ENCODE measurements at places on chromosomes 2 and 18.
A peak's percentile ranks its signal among the peaks of the same experiment; 100 is the strongest.

DNA sequence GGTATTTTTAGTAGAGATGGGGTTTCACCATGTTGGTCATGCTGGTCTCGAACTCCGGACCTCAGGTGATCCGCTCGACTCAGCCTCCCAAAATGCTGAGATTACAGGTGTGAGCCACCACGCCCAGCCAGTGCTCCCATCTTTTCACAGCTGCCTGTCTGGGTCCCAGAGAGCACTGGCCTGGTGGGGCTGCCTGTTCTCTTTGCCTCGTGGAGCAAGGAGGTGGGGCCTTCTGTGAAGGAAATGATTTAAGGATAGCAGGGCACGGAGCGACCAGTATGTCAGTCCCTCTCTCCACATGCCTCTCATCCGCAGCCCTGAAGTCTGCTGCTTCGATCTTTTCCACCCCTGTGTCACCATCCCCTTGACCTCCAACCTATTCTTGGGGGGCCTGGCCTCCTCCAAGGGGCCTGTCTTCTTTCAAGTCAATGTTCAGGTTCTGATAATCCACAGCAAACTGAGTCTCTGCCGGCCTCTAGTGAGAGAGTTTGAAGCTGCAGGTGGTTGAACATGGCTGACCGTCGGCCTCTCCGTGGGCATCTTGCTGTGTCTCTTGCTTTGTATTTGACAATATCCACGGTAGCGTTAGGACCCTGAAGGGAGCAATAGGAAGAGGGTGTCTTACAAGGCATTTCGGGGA lies 28.2 kb upstream of the GIGYF2 start:
- peak; percentile 48 for DNase-seq

DNA sequence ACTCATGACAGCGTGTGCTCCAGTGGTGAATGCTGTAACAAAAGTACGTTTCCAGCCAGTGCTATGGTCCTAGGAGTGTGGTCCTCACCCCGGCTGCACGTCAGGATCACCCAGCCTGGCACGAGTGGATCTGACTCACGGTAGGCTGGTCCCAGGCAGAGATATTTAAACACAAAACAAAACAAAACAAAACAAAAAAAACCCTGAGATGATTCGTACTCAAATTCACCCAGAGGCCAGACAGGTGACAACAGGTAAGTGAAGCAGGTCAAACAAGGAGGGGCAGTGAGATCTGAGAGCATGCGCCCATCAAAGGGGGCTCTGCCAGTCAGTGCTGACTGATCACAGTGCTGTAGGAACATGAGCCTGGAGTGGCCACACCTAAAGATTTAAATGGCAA lies 43.2 kb downstream of the C2orf76 start:
- DNase-seq: no peak

GRCh38 chr2:96773922-96774321 lies 13.2 kb downstream of the CNNM4 start:
- DNase-seq: no peak

DNA sequence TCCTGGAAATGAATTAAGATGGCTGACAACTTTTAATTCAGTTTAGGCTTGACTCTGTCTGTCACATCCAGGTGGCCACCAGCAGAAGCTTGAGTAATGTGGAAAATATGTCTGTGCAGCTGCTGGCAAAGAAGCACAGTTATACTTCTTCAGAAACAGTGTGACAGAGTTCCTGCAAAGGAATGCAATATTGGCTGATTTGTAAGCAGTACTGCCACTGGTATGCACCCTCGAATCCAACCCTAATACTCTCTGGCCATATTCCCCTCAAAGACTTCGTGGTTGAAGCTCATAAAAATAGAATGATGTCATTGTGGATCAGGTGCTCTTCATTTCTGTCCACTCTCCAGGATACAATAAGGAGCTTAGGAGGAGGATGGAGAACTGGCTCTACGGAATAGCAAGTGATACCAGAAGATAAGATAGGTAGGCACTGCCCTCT lies 86.2 kb downstream of the METTL8 start:
- peak; percentile 89 for DNase-seq

DNA sequence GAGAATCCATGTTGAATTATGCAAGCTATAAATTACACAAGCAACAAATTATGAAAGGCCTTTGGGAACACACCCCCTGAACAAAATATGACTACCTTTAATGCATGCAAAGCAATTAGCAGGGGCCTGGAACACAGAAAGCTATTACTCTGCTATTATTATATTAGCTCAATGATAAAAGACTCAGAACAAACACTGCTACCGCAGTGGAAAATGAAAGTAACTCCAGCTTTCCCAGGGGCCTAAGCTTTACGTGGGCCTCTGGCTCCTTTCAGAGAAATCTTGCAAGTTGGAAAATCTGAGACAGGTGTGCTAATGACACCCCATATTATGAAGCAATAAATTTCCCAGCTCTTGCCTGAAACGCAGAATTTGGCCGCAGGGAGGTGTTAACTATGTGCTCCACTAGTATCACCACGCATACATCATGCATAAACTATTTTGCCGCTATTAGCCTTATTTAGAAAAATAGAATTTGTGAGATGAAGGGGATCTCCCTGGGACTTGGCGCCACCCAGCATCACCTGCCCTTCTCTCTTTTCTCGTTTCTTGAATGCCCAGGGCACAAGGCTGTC lies 321.6 kb upstream of the LYPD1 start:
- DNase-seq: no peak

GRCh38 chr2:33436083-33436482 lies 40.4 kb upstream of the RASGRP3 start:
- no peak for DNase-seq

- DNase-seq: peak; percentile 30
Observed at GRCh38 chr2:44348400-44348799, 12.9 kb downstream of the PREPL start.

- DNase-seq: peak; percentile 42
Observed at GRCh38 chr2:195319112-195319460, 337.9 kb upstream of the SLC39A10 start.

- peak; percentile 40 for DNase-seq
Observed at GRCh38 chr2:98454500-98455235, 10.0 kb downstream of the INPP4A start.

DNA sequence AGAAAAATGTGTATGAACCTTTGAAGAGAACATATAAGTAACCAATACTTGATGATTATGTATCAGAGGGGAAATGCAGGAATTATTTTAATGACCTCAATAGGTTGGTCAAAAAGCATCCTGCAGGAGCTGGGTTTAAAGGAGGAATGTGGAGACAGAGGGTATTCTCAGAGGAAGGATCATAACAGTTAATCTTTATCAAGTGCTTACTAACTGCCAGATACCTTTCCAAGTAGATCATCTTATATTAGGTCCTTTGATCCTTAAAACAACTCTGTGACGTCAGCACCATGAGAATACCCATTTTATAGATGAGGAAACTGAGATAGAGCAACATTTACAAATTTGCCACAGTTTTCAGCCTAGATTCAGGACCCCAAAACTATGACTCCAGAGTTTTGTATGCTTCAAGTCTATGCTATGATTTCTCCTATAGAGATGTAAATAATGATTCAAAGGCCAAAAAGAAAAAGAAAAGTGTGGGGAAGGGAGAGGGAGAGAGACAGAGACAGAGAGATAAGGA lies 3.0 kb downstream of the RFTN2 start:
- no peak for DNase-seq

GRCh38 chr18:48238206-48238605 lies 171.0 kb downstream of the ZBTB7C start:
- DNase-seq: peak; percentile 15

- no peak for DNase-seq
Observed at GRCh38 chr18:25875551-25876240, 214.7 kb downstream of the SS18 start.

- no peak for DNase-seq
Observed at GRCh38 chr2:41894563-41895333, 153.1 kb upstream of the PKDCC start.

- DNase-seq: peak; percentile 8
Observed at GRCh38 chr18:57943723-57944122, 100.3 kb upstream of the NEDD4L start.

GRCh38 chr2:53913721-53914120 lies 54.0 kb upstream of the GPR75 start:
- DNase-seq: peak; percentile 55

DNA sequence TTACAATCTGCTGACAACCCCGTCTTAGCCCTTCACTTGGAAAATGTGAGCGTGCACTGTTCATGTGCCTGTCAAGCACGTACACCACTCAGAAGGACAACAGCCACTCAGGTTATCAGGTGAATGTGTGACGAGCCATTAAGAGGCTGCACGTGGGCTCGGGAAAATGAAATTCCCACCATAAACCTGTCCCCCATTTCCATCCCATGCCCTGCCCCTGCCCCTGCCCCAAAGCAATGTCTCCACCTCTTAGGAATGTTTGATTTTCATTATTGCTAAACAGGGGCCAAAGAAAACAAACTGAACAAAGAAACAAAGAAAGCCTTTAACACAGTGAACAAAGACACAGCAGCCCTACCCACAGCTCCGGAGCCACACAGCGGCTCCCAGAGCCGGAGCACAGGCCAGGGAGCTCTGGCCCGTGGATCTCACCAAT lies 90.5 kb downstream of the TMEM18 start:
- no peak for DNase-seq

DNA sequence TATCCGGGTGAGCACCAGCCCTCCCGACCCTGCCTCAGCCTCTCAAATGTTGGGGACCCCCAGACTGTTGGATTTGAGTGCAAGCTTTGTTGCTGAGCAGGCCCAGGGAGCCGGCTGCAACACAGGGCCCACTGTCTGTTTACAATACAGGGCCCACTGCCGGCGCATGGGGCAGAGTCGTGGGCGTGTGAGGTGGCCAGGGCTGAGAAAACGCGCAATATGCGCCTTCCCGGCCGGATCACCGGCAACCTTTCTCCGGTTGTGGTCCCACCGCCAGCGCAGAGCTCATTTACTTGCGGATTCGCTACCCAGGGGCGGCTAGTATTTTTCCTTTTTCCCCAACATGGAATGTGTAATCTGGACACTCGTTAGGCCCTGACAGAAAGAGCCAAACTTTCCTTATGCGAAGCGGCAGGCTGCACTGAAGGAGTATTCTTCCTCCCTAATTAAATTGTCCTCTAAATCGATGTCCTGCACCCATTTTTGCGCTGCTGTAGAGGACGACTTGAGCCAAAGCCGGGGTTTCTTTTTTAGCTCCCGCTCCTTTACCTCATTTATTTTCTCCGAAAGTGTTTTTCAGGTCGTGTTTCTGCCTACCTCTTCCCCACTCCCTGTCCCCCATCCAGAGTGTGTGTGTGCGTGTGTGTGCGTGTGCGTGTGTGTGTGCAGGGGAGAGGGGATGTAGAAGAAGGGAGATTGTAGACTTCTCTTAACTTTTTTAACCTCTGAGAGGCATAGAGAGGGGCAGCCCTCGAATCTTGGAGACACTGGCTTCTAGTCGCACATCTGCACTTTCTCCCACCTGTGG lies 2.7 kb downstream of the OTX1 start:
- DNase-seq: no peak

DNA sequence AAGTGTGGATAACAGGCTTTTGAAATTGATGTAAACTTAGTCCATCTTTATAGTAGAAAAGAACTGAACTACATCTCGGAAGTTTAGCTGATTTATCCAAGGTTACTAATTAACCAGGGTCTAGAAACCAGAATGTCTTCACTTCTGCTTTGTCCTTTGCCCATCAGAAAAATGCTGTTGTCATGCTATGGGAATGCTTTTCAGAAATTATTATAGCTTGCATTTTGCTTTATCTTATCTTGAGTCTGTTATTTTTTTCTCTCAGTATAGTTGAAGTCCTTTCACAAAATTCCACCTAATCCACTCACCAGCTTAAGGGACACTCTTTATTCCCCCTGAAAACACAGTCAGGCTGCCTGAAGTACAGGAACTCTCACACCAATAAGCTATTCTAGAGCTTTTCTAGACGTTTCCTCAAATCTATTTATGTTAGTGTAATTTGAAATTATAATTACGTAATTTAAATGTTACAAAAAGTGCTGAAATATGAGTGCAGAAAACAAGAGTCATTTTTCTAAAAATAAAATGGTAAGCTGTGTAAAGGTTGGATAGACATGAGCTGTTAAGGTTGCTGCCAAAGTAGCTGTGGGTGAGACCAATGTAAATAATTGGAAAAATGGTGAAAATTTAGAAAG lies 456.3 kb downstream of the TGIF1 start:
- DNase-seq: no peak

DNA sequence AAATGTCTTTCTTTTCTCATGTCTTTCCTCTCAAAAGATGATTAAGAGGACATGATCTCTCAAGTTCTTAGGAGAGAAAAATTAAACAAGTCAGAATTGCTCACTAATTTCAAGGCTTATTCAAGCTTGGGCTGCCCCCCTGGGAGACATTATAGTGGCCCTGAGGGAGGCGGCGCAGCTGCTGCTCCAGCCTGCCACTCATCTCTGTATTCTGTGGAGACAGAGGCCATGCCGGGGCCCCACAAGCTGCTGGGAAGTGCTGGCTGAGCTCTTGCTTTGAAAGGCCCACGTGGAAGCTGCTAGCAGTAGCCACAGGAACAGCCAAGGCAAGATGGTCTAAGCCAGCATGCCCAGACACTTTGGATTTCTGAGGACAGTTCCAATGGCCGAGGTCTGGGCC lies 267.4 kb downstream of the LNPK start:
- DNase-seq: no peak

DNA sequence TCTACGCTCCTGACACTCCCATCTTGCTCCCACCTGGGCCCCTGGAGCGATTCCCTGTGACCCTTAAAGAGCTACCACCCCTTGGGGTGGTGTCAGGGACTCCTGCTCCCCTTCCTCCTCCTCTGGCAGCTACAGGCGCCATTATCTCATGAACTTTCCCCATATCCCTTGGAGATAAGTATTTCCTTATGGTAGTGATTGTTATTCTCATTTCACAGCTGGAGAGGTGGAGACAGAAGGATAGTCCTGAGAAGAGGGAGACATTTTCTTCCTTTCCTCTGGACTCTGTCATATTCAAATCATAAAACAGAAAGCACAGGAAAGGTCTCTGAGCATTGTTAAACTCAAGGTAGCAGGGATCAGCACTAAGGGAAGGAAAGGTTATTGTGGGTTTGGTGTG lies 34.6 kb downstream of the RDH14 start:
- no peak for DNase-seq

DNA sequence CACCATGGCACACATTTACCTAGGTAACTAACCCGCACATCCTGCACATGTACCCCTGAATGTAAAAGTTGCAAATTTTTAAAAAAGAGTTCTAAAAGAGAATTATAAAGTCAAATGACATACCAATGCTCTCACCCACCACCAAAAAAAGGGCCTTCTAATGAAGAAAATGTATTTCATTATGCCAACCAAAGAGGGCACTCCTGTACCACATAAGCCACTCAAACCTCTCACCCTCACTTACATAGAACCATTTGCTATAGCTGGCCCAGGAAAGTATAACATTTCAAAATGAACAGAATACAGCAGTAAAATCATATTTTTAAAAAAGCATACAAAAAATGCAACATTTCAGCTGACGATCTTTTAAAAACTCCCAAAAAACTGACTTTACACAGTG lies 241.5 kb upstream of the PKDCC start:
- no peak for DNase-seq

- no peak for DNase-seq
Observed at GRCh38 chr2:234587341-234588053, 90.6 kb upstream of the ARL4C start.

All from fibroblast of villous mesenchyme (primary cell).